ENCODE measurements at places on chromosomes 7 and 10.
A peak's percentile ranks its signal among the peaks of the same experiment; 100 is the strongest.

DNA sequence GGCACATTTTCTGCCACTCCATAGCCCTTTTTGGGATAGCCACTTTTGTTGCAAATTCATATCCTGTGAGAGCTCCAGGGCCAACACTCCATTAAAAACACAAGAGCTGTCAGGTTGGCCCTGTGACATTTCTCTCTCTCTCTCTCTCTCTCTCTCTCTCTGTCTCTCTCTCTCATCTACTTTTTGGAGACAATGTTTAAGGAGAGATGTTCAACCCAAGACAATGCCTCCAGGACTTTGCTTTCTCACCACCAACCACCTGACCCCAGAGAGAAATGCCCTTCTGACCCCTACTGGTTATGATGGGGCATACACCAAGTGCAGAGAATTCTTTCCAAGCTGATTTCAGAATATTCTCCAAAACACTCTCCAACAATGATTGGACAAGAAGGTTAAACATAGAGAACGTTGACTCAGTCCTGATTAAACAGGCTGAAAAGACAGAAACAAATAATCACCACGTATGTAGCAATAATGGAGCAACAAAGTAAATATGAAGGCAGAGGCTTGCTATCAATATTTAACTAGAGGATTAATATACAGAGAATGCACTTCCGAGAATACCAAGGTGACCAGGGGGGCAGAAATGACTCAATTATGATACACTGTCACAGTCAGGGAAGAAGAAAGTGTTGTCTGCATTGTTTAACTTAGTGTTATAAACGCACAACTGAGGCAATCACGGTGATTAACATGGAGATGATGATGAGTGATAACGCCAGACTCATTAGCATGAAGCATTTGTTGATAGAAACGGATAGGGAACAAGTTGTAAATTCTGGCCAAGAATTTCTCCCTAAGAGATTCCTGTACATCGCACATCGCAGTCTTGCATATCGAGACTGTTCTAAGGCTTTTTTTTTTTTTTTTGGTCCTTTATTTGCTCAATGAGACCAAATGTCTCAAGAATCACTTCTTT lies 178.5 kb downstream of the NRP1 start:
- DNase-seq, result peak; percentile 41

GRCh38 chr10:4663162-4663992 lies 162.6 kb upstream of the AKR1E2 start:
- no peak for DNase-seq

DNA sequence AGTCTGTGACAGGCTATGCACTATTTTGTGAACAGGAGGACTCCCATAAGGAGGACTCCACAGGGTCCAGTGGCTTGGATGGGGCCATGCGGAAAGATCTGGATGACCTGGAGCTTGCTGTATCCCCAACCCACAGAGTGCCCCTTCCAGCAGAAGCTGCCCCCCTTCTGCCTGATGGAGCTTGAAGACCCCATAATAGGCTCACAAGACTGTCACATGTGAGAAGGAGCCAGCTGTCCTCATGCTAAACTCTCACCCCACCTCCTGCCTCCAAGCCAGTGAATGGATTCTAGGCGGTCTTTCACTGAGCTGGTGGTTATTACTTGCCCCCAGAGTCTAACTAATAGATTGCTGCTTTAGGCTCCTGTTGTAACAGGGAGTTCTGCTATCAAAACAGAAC lies 79.1 kb downstream of the XRCC2 start:
- no peak for DNase-seq

DNA sequence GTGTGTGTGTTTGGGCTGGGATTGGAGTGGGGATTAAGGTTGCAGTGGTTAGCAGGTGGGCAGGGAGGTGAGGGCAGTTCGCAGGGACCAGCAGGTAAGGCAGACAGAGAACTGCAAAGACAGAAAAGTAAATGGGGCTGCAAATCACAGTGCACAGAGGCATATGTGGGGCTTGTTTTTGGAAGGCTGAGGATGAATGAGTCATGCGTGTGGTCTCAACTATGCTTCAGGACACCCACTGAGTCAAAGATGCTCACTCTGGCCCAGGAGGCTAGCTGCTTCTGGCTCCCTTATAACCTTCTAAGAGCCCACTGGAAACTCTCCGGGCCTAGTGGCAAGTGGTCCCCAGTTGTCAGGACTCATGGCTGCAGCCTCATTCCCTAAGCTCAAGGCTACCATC lies 118.2 kb downstream of the ZNF248 start:
- no peak for DNase-seq

GRCh38 chr10:96789571-96790108 lies 42.5 kb upstream of the LCOR start:
- DNase-seq, result no peak

GRCh38 chr10:61701055-61701705 lies 38.5 kb downstream of the CABCOCO1 start:
- no peak for DNase-seq
